Stimulated activated CD4-positive, alpha-beta T cell treated with anti-CD3 and anti-CD28 coated beads, Interleukin-15, amount 100 ng/mL, for 1 hour (primary cell): ENCODE measurements at places on chromosomes 7 and 10.

DNA sequence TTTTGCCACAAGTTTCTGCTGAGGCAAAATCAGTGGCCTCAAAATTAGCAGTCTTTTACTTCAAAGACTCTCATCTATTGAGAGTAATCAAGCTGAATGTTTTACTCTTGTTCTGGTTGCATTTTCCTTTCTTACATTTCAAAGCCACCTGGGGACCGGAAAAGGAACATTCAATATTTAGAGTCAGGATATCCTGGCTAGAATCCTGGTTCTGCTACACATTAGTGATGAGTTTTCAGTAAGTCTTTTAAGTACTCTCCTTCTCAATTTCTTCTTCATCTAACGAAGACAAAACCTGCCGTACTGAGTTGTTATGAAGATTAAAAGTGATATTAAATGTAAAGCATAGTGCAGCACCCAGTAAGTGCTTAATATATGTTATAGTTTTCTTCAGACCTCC is 52.5 kb downstream of the LAMB4 start:
- DNase-seq, result no peak

DNA sequence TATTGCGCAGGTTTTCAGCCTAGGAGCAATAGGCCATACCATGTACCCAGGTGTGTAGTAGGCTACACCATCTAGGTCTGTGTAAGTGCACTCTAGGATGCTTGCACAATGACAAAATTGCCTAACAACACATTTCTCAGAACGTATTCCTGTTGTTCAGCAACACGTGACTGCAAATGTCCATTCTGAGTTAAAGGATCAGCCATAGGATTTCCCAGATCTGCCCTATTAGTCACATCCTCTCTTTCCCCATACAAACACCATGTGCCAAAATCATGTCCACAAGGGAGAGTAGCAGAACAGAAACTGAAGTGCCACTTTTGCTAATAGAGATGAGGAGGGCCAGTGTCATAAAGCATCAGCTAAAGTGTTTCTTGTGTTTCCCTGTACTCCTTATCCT is 42.6 kb upstream of the AMPH start:
- DNase-seq, result no peak

- DNase-seq, result no peak
Observed at GRCh38 chr7:2504889-2505375, 14.6 kb upstream of the LFNG start.

DNA sequence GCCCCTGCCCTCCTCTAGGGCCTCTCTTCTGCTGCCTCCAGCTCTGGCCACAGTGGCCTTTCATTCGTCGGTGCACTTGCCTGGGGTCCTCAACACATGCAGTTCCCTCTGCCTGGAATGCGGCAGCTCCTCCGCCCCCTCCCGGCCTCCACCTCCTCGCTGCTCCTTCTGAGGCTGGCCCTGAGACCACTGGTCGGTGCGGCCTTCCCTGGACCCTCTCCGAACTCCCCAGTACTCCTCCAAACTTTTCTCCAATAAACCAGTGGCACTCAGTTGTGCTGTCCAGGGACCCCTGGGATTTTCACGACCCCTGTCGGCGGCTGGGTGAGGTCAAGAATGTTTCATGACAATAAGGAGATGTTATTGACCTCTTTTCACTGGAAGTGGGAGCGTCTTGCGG is 53.5 kb downstream of the BMS1 start:
- DNase-seq, result no peak

DNA sequence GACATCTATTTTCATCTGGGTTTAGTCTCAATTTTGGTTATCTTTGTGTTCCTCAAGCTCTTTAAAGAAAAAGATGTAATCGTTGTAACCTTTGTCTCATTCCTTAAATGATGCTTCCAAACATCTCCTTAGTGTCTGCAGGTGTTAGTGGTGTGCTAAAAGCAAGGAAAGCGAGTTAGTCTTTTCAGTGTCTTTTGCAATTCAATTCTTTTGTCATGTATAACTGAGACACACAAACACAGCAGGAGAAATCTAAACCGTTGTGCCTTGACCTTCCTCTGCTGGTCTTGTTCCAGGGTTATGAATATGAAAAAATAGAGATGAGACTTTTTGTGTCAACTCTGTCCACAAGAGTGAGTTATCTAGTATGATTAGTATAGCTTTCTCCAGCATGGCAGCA is 40.7 kb downstream of the PIK3CG start:
- no peak for DNase-seq

GRCh38 chr7:108142675-108143259 is 12.6 kb upstream of the LAMB4 start:
- DNase-seq, result no peak

DNA sequence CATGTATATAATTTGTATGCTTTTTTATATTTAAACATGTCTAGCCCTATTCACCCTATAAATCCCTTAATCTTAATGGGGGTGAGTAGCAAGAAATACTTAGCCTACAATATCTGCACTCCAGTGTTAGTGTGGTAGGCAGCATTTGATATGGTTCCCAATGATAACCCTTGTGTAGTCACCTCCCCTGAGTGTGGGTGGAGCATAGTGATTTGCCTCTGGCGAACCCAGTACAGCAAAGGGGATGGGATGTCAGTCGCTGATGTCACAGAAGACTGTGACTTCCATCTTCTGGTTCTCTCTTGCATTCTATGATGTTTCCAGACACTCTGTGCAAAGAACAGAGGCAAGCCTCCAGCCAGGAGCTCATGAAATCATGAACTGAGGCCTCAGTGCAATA is 211.2 kb downstream of the CRPPA start:
- DNase-seq, result no peak

DNA sequence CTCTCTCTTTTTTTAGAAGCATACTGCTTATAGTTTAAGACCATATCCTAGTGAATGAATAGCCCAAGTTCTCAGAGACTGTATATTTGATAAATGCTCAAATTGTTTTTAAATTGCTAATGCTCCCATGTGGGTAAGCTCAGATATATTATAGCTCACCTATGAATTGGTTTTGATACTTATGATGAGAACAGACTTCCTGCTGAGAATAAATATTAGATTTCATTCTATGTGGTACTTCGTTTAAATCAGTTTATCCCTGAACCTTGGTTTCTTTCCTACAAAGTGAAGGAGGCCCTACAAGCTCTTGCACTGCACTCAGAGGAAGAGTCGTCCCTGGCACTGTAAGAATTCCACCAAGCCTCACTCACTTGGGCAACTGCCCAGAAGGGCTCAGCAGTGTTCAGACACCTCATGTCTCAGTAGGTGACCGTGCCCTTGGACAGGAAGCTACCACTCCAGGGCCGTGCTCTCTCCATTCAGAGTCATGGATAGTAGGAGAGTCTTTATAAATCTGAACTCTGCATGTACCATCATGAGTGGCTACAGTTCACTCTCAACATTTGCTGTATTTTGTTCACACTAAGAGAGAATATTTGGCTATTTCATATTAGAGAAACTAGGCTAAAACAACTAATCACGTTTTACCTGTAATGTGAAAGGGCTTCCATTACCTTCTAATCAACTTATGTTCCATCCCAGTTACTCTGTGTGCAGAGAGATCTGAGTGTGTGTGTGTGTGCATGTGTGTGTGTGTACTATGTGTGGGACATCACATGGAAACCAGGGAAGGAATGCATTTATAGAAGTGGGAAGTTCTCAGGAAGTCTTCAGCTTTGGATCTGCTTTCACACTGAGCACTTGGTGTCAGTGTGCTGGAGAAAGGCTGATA is 93.8 kb downstream of the PTPRE start:
- no peak for DNase-seq

- DNase-seq, result no peak
Observed at GRCh38 chr7:141071855-141072547, 1.9 kb upstream of the TMEM178B start.

DNA sequence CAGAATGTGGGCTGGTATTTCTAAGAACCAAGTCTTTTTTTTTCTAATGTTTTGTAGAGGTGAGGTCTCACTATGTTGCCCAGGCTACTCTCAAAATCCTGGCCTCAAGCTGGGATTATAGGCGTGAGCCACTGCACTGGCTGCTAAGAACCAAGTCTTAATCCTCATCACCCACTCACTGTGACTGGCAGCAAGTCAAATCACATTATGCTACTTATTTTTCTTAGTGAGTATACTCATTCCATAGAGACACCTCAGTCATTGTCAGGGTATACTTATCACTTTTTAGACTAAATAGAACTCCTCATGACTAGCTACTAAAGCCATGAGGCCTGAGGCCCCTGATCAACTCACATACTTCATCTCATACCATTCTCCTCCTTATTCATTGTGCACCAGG is 116.1 kb downstream of the STRA8 start:
- DNase-seq, result no peak

GRCh38 chr10:133069033-133069525 is 18.6 kb upstream of the ADGRA1 start:
- no peak for DNase-seq

DNA sequence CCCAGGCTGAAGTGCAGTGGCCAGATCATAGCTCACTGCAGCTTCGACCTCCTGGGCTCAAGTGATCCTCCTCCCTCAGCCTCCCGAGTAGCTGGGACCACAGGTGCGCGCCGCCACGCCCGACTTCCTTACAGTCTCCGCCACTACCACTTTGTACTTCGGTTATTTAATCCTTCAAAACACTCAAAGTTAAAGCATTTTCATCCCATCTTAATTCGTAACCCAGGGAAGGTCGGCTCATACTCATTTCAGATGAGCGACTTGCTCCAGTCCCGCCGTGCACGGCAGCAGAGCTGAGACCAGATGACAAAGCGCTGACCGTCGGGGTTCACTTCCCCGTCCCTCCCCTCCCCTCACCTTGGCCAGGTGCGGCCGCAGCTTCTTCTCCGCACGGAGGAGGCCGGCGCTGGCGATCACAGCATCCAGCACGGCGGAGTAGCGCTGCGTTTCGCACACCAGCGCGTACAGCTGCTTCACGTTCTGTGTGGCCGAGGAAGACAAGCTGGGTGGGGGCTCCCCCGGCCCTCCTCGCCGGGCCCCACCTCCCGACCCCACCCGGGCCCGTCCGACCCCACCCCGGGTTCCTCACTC is 457 bp downstream of the NSUN5 start:
- DNase-seq, result no peak

DNA sequence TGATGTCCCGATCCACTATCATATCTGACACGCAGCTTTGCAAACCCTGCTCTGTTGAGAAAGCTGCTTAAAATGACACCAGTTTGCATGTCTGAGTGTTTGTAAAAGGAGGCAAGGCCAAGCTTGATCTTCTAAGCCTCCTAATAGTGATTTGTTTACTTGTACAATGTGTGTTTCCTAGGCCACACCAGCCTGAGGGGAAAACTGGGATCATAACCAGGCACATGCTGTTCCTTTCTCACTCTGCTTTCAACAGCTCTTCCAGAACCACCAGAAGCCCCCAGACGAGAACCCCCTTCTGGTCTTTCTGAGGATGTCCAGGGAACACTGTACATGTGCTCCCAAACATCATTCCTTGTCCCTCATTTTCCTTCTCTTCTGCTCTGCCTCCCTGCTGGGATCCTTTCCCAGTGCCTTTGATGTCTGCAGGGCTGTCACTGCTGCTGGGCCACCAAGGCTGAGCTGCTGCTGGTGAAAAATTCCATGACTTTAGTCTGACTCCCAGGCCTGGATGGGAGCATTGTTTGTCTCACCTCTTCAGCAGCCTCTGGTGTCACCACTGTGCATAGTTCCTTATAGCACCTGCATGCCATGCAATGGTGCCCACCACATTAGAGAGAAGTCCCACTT is 4.0 kb upstream of the LGI1 start:
- no peak for DNase-seq

DNA sequence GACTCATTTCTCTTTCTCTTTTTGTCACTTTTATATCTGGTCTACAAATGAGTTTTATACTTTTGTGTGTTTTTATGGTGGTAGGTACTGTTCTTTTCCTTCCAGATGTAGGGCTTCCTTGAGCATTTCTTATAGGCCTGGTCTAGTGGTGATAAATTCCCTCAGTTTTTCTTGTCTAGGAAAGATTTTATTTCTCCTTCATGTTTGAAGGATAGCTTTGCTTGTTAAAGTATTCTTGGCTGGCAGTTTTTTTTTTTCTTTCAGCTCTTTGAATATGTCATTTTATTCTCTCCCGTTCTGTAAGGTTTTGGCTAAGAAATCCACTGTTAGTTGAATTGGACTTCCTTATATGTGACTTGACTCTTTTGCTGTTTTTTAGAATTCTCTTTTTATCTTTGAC is 292.7 kb downstream of the RPS24 start:
- DNase-seq, result no peak

DNA sequence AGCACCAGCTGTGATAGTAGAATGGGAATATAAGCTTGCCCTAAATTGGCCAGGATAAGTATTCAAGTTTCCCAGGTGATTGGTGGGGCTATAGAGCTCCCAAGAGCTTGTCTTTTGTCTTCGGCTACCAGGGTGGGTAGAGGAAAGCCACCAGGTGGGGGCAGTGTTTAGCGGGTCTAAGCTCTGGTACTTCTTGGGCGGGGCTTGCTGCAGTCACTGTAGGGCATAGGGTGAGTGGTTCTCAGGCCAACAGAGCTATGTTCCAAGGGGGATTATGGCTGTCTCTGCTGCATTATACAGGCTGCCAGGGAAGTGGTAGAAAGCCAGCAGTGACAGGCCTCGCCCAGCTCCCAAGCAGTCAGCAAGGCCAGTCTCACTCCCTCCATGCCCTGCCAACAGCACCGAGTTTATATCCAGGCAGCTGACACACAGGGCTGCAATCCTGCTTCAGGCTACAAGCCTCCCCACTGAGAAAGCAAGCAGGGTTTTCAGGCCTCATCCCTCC is 110.7 kb downstream of the ZNF467 start:
- peak; percentile 39 for DNase-seq

DNA sequence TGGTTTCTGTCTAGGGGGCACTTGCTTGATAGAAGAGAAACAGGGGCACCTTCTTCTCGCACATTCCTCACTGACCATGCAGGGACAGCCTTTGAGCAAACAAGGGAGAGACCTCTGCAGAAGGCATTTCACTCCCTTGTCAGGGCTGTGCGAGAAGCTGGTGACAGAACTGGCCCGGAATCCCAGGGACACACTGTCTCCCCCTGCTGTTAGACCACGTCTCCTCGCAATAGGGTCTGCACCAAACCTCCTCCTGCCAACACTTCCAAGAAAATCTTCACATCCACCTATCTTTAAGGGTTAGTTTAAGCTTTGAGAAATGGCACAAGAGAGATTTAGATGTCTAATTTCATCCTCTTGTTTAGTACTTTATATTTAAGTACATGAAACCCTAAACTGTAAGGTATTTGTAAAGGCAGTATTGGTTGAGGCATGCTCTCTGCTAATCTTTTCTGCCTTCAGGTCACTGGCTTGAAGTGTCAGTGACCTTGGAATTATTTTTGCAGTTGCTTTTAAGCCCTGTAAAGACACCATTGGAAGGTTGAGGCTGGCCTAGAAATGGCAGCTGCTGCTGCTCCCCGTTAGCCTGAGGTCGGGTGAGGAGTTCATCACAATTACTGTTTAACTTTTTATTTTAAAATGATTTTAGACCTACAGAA is 37.0 kb downstream of the RBM20 start:
- peak; percentile 6 for DNase-seq

- DNase-seq, result no peak
Observed at GRCh38 chr7:18202315-18203045, 174.8 kb upstream of the PRPS1L1 start.

- peak; percentile 59 for DNase-seq
Observed at GRCh38 chr10:26438534-26439341, 597 bp downstream of the APBB1IP start.
